ENCODE measurements at places on chromosomes 1 and 21. TPM values are rescaled to one million over a fixed set of nuclear protein-coding genes. Genes with fewer than 3 reads are reported as not detected.

DNA sequence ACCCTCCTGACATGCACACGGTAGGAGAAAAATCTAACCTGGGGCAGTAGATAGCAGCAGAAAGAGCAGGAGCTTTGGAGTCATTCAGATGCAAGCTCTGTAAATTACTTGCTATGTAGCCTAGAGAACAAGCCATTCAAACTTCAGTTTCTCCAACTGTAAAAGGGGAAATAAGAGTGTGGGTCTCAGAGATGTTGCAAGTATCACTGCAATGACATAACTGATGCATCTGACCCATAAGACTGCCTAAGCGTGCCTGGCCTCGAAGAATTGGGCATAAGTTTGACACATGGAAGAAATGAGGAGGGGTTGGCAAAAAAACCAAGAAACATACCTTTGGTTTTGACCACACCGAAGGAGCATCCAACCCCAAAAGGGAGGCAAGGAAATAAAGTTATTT lies 5.2 kb downstream of the AK2 start:
- DNase-seq: no peak
- peaks cover 2% of the 10 kb centered on the region for H3K36me3 ChIP-seq
- no peak overlapping the region for H3K4me3 ChIP-seq
- no peaks in the 10 kb centered on the region for H3K27me3 ChIP-seq
- H3K27ac ChIP-seq: no peak overlapping the region

- no peak overlapping the region for H3K4me3 ChIP-seq
- H3K4me1 ChIP-seq: peaks cover 8% of the 10 kb centered on the region
- no peak for DNase-seq
- H3K36me3 ChIP-seq: peaks cover 7% of the 10 kb centered on the region
- peak overlapping the region; percentile 27 for H3K27ac ChIP-seq
Observed at GRCh38 chr21:46420241-46421190, 38.2 kb upstream of the DIP2A start.

DNA sequence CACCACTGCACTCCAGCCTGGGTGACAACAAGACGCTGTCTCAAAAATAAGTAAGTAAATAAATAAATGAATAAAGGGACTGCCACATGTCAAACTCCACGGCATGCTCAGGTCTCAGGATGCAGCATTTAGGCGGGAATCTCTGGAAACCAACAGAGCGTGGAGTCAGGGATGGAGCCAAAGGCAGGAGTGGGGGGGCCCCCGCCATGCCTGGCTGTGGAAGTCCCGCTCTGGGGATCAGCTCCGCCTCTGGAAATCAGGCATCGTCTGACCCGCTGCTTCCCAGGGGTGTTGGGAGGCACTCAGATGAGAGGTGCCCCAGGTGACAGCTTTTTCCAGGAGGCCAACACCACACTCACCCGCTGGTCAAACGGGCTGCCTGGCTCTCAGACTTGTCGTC lies 20.2 kb downstream of the KIF17 start:
- H3K36me3 ChIP-seq: no peaks in the 10 kb centered on the region
- peaks cover 13% of the 10 kb centered on the region for H3K4me1 ChIP-seq
- no peaks in the 10 kb centered on the region for H3K27me3 ChIP-seq
- no peak overlapping the region for H3K27ac ChIP-seq

- no peaks in the 10 kb centered on the region for H3K4me1 ChIP-seq
- H3K4me3 ChIP-seq: no peak overlapping the region
- no peak for DNase-seq
Observed at GRCh38 chr1:151574575-151575529, 34.7 kb downstream of the TUFT1 start.

DNA sequence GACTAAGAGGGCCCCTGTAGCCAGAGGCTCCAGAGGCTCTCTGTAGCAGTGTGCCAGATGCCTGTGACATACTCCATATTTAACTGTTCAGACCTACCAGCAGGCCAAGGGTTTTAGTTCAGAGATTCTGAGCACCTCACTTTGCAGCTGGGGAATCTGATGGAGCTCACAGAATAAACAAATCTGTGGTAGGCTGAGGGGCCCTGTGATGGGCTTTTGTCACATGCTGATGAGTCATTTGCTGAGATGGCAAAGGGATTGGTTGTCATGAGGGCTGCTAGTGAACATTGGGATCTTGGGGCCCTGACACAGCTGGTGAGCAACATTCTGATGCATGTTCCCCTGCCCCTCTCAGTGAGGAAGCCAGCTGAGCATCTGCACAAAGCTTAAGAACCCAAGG lies 482.2 kb downstream of the CAMTA1 start:
- H3K27me3 ChIP-seq: no peaks in the 10 kb centered on the region
- no peak overlapping the region for H3K27ac ChIP-seq
- peaks cover 9% of the 10 kb centered on the region for H3K36me3 ChIP-seq
- no peak for DNase-seq
- H3K4me3 ChIP-seq: no peak overlapping the region

DNA sequence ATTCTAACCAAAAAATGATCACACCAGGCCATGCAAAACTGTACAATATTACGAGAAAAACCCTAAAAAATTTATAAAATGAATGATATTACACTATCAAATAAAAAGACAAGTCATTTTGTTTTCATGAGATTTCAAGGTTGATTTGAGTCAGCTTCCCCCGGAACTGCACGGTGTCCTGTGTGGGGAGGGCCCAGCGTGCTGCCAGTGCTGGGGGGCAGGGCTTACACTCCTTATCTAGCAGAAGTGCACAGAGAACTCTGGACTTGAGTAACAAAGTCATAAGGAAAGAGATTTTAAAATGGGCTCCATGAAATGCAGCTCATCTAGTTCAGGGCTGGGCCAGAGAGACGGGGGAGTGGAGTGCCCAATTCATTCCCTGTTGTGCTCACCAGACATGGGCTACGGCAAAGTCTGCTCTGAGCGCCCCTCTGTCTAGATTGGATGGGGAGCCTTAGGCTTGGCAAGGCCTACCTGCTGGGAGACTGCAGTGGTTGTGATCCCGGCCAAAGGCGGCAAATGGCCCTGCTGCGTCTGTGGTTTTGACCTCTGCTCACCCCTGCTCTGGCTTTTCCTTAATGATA lies 50.1 kb downstream of the COQ8A start:
- no peak overlapping the region for H3K4me3 ChIP-seq
- H3K27me3 ChIP-seq: no peaks in the 10 kb centered on the region
- H3K4me1 ChIP-seq: peaks cover 26% of the 10 kb centered on the region
- no peak overlapping the region for H3K27ac ChIP-seq
- no peak for DNase-seq

- peaks cover 13% of the 10 kb centered on the region for H3K36me3 ChIP-seq
- no peak overlapping the region for H3K27ac ChIP-seq
- H3K4me3 ChIP-seq: no peak overlapping the region
- DNase-seq: no peak
Observed at GRCh38 chr1:30982937-30983336, 74.4 kb upstream of the SDC3 start.

- no peak overlapping the region for H3K4me3 ChIP-seq
- H3K27me3 ChIP-seq: no peaks in the 10 kb centered on the region
- H3K27ac ChIP-seq: no peak overlapping the region
- DNase-seq: no peak
- no peaks in the 10 kb centered on the region for H3K36me3 ChIP-seq
Observed at GRCh38 chr1:172673761-172674160, 14.9 kb downstream of the FASLG start.

The CD34 gene
- 0.26 TPM for total RNA-seq

Data from neural crest cell (in vitro differentiated cells).